ENCODE measurements at places on chromosomes 7 and 10.

DNA sequence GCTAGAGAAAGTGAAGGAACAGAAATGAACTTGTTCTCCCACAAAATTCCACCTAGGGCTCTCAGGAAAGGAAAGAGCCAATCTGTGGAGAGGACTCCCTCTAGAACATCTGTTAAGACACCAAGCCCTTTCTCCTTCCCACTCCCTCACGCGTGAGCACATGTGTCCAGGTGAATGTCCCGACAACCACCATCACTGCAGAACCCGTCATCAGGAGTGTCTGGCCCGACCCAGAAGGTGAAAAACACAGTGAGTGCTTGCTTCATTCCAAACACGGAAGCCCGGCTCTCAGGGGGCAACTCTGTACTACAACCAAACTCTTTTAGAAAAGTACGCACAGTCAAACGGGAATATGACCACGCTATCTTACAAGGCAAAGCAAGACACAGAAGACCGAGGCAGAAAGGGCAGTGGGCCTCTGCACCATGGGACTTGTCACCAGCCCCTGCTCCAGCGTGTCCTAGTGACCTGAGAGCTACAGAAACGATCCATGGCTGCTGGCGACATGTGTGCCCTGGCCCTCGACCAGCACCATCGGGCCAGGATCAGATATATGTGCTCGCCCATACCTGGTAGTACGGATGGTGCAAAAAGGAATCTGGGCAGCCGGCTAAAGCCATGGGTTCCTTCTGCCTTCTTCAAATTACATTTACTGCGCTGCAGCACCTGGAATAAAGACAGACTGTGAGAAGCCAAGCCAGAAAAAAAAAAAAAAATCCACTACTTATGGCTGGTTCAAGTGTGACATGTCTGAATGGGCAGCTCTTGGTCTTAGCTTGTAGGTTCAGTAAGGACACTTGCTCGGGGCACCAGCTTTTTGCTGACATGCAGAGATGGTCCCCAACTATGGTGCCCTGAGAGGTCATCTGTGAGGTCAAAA is 50.8 kb downstream of the GRB10 start:
- DNase-seq = no peak

DNA sequence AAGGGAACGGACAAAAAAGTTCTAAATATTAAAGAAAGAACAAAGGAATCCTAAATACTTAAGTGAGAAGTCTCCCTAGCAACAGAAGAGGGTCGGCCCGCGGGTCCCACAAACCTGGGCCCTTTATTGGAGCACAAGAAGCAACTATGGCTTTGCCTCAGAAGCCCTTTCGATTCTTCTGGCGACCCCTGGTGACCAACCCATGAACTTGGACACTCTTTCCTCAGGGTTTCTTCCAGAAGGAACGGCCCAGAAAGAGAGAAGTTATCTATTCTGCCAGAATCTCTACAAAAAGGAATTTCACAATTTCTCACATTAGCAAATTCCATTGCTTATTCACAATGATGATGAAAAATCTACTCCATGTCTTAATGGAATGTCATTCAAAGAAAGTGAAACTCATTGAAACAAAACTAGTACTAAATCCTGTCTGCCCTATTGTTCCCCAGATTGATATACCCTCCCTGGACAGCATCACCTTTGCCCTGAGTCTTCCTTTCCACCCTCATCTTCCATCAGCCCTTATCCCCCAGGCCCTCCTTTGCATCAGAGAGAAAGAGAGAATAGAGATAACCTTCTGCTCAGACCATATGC is 43.7 kb downstream of the CPVL start:
- peak; percentile 53 for DNase-seq

DNA sequence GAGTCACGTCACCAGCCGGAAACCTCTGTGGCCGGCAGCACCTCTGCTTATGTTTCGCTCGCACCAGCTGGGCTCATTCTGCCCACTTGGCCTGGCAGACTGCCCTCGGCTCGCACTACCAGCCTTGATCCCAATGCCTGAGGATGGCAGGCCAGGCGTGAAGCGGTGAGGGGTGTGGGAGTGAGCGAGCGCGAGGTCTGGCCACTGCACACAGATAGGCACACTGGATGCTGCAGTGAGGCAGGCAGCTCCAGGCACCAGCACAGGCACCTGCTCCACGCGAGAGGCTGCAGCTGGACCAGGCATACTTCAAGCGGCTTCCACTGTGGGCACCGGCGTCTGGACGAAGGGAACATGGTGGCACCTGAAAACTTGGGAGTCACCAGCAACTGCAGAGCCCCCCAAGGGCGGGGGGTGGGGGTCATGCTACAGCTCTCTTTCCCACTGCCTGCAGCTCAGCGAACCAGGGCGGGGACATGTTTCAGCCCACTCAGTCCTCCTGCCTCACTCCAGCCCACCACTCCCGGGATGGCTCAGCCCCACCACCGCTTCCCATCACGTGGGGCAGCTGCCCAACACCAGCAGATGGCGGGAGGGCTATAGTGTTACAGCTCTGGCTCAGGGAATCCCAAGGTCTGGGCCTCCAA is 5.4 kb upstream of the DMTF1 start:
- peak; percentile 12 for DNase-seq

- peak; percentile 12 for DNase-seq
Measured at GRCh38 chr7:10106609-10107008, 867.1 kb upstream of the PHF14 start.

GRCh38 chr10:30831426-30831825 is 200.2 kb downstream of the ZNF438 start:
- DNase-seq = no peak

DNA sequence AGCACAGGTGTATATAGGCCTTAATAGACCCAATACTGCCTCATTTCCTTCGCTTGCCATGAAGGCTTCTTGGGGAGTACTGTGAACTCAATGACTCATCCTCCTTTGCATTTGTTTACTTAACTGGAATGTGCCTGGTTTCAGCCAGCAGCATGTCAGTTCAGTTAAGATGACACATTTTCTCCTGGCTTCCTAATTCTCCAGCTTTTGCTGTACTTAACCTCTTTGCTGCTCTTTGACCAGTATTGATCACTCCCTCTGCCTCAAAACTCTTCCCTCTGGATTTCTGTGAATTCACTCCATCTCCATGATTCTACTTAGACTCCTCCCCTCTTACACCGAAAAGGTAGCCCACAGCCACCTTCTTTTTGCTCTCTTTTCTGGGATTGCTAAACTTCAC is 135.7 kb downstream of the MAGI2 start:
- DNase-seq = peak; percentile 87

GRCh38 chr10:89808842-89809241 is 107.5 kb downstream of the KIF20B start:
- DNase-seq = no peak

DNA sequence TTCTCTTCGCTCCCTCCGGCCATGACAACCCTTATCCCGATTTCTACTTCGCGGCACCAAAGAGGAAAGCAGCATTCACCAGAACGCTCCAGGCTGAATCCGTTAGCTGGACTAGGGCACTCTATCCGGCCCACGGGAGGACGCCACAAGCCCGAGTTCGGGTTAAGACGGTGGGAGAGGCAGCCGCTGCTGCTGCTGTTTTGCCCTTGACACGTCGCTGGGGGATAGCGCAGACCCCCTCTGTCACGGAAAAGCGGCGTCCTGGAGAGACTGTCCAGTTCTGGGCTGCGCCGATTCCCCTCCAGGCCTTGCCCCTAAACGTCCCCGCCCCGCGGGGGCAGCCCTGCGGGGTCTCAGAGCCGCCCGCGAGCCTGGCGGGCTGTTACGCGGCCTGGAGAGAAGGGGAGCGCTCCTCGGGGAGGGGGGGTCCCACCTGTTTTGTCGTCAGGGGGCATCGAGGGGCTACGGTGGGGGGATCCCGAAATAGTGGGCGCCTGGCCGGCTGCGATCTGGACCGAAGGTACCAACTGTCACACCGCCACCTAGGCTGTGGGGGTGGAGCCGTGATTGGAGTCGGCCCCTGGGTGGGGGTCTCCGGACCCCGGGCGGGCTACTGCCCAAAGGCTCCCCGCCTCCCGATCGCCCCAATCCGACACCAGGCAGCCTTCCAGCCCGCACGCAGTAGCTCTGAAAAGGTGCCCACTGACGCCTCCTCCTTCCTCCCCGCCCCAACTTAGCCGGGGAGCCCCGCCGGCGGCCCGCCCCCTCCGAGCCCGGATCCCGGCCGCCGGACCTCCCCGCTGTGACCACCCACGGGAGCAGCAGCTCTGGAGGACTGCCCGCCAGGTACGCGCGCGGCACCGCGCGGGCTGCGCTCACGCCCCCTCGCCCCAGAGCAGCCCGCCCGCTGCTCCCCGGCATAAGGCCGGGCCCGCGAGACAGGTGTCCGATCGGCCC is 772 bp downstream of the SGMS1 start:
- DNase-seq = no peak

- peak; percentile 31 for DNase-seq
Measured at GRCh38 chr7:27156916-27157701, 634 bp upstream of the HOXA7 start.

GRCh38 chr10:87092376-87092860 is 2.2 kb downstream of the GLUD1 start:
- peak; percentile 63 for DNase-seq

- no peak for DNase-seq
Measured at GRCh38 chr10:87685832-87686574, 26.3 kb downstream of the PAPSS2 start.

DNA sequence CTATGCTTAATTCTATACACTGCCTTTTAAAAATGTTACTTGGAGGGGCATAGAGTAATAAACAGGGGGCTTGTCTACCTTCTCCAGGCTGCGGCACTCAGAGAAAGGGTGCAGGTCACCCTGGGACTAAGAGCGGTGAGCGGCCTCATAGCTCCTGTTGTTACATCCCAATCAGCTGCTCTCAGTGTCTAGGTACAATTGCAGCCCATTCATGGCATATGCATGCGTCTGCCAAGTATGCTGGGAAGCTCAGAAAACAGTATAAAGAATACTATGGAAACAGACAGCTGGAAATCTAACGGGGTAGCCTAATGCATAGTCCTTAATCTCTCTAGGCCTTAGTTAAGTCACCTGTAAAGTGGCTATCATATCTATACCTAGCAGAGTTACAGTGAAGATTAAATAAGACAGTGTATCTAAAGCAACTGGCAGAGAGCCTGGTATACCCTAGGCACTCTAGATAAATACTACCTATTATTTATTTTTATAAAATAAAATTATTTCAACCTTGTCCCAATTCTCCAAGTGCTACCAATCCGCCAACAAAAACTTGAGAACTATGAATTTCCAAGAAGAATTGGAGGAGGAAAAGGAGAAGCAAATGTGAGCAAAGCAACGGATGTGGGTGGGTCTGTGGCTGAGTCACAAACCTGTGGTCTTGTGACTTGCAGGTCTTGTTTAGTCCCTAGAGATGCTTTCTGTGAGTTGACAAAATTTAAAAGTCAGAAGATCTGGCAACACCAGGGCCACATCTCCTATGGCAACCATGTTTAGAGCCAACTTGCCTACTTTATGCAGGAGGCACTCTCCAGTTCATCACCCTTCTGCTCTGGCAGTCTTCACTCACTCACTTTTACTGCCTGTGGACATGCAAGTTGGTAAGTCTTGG is 183.0 kb downstream of the RAPGEF5 start:
- peak; percentile 3 for DNase-seq

All from kidney tubule cell (primary cell).